ENCODE measurements at places on chromosomes 11 and 22. TPM values are rescaled to one million over a fixed set of nuclear protein-coding genes. Genes with fewer than 3 reads are reported as not detected.

Gene PLAAT5
- polyA plus RNA-seq, result not detected

Gene SGSM1
- not detected for polyA plus RNA-seq

Gene PRODH
- polyA plus RNA-seq, result not detected

Gene TCN2
- 3.6 TPM for polyA plus RNA-seq

Gene KIF18A
- polyA plus RNA-seq, result 8.9 TPM

Gene KIAA1671
- polyA plus RNA-seq, result not detected

Gene HTR3B
- polyA plus RNA-seq, result not detected

Gene CARD16
- polyA plus RNA-seq, result 29.2 TPM

Gene SOX6
- 1.7 TPM for polyA plus RNA-seq

Gene LAYN
- 118 TPM for polyA plus RNA-seq

Gene CASP5
- polyA plus RNA-seq, result not detected

Gene TYR
- polyA plus RNA-seq, result not detected

Gene C22orf31
- not detected for polyA plus RNA-seq

Gene OR51B4
- 0.11 TPM for polyA plus RNA-seq

Gene PKP3
- polyA plus RNA-seq, result 2.6 TPM

Gene RNF214
- 14.8 TPM for polyA plus RNA-seq

GRCh38 chr11:60950933-60951605 lies 907 bp downstream of the SLC15A3 start:
- no peak for DNase-seq

DNA sequence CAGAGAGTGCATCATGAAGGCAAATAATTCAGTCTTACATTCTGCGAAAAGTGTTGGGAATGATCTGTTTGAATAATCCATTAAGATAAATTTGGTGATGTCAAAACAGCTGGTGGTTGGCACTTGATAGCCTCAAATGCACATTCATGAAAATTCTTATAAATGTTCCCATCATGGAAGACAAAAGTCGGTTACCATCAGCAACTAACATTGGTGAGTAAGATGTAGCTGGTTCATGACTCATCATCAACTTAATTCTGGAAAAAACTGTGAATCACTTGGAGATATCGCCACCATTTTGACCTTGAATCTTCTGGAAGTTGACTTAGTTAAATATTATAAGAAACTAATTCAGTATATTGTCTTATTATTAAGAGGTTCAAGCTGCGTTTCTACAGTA lies 11.2 kb downstream of the CRYBB1 start:
- peak; percentile 84 for DNase-seq

DNA sequence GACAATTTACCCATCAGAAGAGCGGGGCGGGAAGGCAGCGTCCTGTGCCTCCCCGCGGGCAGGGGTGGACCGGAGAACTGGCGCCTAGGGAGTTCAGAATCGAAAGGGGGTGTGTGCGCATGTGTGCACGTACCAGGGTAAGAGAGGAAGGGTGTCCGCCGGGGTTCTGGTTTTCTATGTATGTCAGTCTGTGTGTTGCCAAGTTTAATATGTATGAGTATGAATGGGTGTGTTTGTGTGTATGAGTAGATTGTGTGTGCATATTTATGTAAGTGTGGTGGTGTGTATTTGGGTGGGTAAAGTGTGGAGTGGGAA lies 2.0 kb downstream of the KCNC1 start:
- DNase-seq, result no peak

DNA sequence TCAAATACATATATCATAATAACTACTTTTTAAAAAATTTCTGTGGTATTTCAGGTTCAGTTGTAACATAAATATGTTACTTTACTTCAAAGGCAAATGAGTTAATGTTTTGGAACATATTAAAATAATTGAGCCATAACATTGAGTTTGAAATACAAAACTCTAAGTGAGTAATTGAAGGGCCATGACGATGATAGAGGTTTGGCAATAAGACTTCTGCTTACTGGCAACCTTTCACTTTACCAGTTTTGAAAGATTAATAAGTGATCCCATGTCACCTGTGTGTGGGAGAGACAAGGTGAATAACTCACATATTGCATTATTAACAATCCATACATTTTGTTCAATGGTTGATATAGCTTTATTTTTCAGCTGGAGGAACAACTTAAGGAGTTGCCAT lies 144.4 kb downstream of the GRIA4 start:
- no peak for DNase-seq

DNA sequence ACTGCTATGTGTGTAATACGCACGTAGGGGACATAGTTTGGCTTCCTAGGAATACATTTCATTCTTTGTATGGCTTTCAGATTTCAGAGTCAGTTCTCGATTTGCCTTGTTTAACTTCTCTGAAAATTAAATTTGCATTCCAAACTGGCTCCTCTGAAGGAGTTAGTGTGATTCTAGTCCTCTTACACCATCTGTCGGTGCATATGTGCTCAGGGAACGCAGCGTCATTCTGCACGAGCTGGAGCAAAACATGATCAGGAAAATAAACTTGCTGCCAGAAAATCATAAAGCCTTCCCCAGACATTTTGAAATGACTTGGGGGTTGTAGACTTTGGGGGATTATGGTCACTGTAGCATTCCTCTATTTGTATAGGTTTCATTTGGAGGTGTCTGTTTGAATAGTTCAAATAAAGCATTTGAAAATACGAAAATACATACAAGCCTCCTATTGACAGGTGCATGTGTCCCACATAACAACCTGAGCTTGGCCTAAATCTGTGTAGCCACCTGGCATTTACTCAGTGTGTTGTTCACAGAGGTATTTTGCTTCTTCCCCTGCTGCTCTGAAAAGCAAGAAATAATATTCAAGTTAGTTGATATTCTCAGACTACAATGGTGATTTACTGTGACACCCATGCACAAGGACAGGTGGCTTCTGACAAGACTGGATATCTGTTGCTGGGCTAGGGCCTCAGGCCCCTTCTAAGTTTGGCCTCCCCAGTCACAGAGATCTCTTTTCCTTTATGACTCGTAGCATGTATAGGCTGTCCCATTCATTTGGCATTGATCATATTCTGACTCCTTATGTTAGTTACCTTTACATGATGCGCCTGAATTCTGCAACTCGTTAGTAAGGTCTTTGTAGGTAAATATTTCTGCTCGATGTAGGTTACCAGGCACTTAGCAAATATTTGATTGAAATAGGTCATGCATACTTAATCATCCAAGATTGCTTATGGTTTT lies 81.6 kb upstream of the SORL1-AS1 start:
- peak; percentile 24 for DNase-seq

DNA sequence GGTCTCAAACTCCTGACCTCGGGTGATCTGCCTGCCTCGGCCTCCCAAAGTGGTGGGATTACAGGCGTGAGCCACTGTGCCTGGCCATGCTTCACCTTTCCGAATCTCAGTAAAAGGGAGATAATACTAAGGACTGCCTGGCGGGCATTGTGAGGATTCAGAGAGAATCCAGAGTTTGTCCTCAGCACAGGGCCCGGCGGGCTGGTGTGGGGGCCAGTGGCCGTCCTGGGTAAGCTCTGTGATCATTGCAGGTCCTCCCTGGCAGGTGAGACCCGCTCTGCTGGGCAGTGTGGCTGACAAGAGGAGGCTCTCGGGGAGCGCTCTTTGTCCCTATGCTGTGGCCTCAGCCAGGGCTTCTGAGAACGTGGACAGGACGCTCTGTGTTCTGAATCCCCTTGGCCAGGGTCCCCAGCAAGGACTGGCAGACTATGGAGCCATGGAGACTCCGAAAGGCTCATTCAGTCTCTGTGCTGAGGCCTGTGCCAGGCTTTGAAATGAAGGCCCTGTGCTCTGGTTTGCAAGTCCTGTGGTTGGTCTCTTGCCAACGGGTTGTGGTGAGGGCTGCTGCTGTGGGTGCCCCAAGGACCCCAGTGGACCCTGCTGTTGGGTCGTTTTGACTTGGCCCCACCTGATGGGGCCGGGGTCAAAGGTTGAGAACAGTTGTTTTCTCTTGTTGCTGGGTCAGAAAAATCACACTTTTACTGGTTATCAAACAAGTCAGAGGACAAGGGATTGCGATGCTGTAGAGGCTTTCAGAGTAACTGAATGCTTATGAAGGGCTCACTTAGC lies 2.1 kb downstream of the TPCN2 start:
- no peak for DNase-seq

DNA sequence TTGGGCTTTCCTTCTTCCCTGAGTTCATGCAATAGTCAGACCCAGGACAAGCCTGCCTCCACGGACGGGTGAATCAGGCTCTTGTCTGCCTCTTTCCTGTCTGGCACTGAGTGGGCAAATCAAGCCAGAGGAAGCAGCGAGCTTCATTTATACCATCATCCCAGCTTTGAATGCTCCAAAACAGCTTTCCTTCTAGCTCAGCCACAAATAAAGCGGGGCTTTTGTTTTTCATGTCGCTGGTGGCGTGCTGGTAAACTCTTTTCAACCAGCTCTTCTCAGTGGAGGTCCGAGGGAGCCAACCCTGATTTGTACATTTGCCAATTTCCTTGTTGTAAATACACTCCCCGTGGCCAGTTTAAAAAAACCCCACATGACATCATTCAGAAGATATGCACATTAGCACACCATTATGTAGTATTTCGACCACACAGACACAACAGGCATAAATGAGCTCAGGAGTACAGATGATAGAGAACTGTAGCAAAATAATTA lies 8.6 kb downstream of the C11orf91 start:
- peak; percentile 98 for DNase-seq

GRCh38 chr11:3126901-3127691 lies 38.0 kb downstream of the OSBPL5 start:
- DNase-seq, result no peak

GRCh38 chr11:102623998-102624397 lies 1.1 kb downstream of the MMP20 start:
- DNase-seq, result no peak

- peak; percentile 76 for DNase-seq
These were observed 121.9 kb downstream of the ARHGAP42 start for GRCh38 chr11:100808904-100809491.

GRCh38 chr11:57514538-57515331 lies 767 bp downstream of the SLC43A1 start:
- DNase-seq, result peak; percentile 24

DNA sequence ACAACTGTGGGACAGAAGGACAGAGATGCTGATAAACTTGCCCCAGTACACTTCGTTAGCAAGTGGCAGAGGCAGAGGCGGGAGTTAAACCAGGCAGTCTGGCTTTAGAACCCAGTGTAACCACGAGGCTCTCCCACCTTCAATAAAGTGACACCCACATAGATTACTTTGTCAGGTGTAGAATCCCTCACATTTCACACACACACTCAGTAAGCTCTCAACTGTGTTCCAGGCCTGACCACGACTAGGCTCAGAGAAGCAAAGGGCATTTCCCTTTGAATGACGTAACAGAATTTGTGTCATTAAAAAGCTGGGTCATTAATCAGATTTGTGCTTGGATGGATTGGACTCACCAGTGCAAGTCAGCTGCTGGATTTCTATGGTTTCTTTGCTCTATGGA lies 118.3 kb upstream of the RCN1 start:
- DNase-seq, result no peak

- peak; percentile 57 for DNase-seq
These were observed at the start of the genes COMT and TXNRD2 for GRCh38 chr22:19941365-19942082. Gene COMT (plus strand): TSS chr22:19941772. CDS start chr22:19962527, 20,755 bp downstream. Gene TXNRD2 (minus strand): TSS chr22:19941818. CDS start chr22:19941803, 15 bp downstream.

- DNase-seq, result no peak
These were observed 175.7 kb upstream of the PITPNB start for GRCh38 chr22:28094771-28095170.

DNA sequence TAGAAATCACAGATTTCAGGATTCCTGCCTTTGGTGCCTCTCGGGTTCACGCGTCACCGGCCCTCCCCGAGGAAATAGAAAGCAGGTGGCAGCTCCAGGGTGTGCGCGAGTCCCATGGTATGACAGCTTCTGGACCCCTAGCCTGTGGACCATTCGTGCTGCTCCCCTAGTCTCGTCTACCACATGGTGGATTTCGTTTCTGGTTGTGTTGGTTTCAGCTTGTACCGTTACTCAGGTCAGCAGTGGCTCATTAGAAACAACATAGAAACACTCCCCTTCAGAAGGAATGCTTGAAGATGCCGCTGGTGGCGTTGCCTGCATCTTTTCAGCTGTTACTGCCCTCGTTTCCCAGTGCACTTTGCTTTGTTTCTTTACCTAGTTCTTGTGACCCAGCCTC lies 700 bp downstream of the TTC17 start:
- peak; percentile 28 for DNase-seq

DNA sequence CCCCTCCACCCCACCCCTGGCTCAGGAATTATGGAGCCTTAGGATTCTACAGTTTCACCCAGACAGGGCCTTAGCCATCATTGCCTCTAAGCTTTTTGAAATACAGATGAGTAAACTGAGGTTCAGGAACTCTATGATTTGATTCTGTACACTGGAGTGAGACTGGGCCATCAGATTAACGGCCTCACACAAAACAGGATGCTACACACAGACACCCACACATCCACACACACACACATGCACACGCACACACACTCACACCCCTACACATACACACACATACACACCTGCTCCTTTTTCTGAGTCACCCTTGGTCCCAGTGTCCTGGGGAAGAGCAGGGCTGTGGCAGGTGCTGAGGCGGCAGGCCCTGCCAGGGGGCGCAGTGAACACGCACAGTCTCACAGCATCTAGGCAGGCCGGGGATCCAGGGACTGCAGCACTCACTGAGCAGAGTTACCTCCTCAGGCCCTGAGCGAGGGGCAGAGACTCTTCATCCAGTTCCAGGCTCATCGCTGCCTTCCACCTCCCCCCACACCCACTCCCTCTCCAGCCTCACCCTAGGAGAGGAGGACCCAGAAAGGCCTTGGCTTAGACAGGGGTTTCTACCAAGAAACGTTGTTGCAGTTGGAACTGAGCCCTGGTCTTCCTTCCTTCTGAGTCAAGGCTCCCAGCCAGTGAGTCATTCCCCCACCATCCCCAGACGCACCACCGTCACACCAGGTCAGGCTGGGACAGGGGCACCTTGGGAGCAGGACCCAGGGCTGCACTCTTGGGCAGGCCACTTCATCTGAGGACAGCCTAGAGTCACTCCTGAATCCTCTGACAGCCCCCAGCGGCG lies 89.8 kb upstream of the PARVA start:
- DNase-seq, result peak; percentile 99

GRCh38 chr11:6889835-6890234 lies 2.5 kb downstream of the OR2D2 start:
- no peak for DNase-seq

- DNase-seq, result no peak
These were observed 17.2 kb downstream of the TBC1D22A start for GRCh38 chr22:46779651-46780050.

- DNase-seq, result peak; percentile 44
These were observed 18.9 kb upstream of the HEPHL1 start for GRCh38 chr11:94002226-94002625.

DNA sequence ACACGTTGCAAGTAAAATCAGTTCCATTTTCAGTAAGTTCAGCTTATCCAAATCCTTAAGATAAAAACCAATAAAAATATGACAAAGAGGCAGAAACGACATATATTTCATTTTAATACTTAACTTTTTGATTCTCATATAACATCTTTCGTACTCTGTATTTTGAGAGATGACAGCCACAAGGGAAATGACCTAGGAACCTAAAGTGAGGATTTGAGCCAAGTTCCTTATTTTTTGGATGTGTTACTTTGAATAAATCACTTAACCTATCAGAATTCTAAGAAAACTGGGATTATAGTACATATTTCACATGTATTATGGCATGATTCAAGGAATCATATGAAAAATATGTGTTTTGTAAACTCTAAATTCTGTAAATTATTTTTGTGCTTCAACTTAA lies 143.6 kb upstream of the TRPC6 start:
- DNase-seq, result no peak

GRCh38 chr11:108780119-108780518 lies 115.2 kb downstream of the DDX10 start:
- DNase-seq, result peak; percentile 71

Data from IMR-90 (cell line).